ENCODE measurements at places on chromosomes 11 and 22.

DNA sequence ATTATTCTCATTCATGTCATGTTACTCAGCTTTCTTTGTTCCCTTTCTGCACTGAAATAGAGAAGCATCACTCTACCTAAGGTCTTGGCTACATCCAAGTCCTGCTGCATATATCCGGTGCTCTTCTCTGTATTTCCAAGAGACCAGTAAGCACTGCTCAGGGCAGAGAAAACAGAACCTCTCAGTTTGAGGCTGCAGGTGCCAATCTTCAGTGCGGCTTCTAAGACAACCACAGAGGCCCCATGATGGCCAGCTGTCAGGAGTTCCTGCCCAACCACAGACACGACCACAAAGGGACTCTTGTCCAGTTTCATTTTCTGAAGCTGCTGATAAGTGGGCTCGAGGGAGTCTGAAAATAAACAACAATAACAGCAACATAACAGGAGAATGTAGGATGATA, 378.4 kb upstream of the PITPNB start:
- DNase-seq, result no peak

DNA sequence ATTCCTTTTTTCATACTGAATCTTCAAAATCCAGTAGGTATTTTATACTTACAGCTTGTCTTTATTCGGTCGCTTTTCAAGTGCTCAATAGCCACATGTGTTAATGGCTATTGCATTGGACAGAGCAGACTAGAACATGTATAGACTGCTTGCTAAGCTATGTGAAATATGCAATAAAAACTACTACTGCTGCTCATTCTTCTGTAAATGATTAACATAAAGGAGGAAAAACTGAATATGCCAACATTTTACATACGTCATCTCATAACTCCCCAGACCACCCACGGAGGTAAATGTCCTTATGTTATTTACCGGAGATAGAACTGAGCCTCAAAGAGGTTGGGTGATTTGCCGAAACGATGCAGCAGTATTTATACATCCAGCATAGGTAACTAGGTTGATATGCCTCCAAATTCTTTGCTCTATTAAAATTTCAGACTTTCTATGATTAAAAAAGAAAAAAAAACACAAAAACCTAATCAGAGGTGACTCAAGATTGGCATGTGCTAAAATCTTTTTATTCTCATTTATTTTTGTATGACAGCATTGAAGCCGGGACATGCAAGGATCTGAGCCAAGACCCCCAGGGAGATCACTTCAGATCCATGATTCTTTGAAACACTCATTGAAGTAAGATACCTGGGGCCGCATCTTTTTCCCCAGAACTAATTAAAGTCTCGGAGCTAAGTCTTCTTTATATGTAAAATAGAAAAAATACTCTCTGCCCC, 78.5 kb upstream of the OR5AK2 start:
- no peak for DNase-seq

GRCh38 chr11:73154178-73154577, 12.1 kb upstream of the FCHSD2 start:
- DNase-seq, result no peak

GRCh38 chr11:11988099-11988651, 20.3 kb downstream of the DKK3 start:
- no peak for DNase-seq

DNA sequence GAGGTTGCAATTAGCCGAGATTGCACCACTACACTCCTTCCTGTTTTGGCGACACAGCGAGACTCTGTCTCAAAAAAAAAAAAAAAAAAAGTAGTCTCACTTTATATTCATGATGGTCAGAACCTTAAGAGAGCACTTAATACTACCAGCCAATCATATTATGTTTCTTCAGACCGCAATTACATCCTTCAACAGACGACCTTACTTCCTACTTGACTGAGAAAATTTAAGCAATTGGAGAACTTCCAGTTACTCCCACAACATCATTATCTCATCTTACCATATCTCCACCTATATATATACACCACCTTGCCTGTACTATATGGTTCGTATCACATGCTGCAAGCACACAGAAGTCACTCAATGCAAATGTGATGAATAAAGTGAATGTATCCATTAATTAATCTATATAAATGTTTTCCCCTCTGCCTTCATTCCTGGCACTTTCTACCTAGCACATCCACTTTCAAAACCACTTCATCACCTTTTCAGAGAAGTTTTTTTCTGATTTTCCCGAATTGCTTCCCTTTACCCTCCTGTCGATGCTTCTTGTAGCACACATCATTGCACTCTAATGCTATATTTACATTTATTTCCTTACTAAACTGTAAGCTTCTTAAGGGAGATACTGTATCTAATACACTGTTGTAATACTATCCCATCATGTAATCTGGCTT, 13.8 kb downstream of the ATP5MG start:
- no peak for DNase-seq

GRCh38 chr11:72309074-72309598, 65.2 kb upstream of the PHOX2A start:
- DNase-seq, result no peak

DNA sequence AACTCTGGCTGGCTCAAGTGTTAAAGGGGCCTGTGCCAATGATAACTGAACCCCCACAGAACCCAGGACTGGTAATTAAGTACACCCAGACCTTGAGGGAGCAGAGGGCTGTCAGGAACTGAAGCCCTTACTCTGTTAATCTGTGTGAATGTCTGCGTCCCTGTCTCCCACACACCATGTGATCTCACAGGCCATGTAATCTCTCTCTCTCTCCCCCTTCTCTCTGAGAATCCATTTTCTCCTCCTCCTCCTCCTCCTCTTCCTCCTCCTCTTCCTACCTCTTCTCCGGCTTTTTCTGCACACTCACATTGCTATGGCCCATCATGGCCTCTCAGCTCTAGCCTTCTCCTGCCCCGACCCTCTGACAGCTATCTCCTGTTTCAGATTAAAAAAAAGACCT, 14.6 kb upstream of the IRAG1 start:
- no peak for DNase-seq

DNA sequence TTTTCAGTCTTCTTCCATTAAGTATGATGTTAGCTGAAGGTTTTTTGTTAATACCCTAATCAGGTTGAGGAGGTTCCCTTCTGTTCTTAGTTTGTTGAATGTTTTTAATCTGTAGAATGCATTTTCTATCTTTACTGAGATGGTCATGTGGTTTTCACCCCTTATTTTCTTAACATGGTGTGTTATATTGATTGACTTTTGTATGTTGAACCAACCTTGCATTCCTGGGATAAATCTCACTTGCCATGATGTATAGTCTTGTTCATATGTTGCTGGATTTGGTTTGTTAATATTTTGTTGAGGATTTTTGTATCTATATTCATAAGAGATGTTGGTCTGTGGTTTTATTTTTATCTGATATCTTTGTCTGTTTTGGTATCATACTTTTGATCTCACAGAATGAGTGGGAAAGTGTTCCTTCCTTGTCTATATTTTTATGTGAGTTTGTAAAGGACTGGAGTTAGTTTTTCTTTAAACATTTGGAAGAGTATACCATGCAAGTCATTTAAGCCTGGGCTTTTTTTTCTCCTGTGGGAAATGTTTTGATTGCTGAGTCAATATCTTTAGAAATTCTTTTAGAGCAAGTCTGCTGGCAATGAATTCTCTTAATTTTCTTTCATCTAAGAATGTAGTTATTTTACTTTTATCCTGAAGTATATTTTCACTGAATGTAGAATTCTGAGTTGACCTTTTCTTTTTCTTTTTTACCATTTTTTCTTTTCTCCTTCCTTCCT, 5.5 kb upstream of the P4HA3 start:
- DNase-seq, result no peak

- no peak for DNase-seq
These were observed 38.7 kb downstream of the NARS2 start for GRCh38 chr11:78535920-78536319.

- no peak for DNase-seq
These were observed 224.5 kb upstream of the DDI1 start for GRCh38 chr11:103811870-103812455.

- DNase-seq, result peak; percentile 12
These were observed 425.9 kb downstream of the TMEM135 start for GRCh38 chr11:87463486-87464102.

DNA sequence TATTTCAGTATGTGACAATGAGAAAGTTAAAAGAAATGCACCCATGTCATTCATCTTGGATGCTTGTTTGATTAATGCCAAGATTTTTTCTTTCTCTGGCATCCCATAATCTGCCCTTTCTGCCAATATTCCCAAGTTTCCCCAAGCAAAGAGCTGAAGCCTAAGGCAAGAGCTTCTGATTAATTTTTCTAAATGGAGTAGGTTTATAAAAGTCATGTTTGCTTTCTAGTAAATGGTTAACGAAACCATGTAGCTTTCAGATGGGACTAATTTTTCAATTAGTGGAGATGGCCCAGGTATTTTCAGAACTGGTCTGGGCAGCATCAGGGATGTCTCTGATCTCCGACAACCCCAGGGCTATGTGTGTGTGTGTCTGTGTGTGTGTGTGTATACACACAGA, 55.3 kb downstream of the LRRC4C start:
- DNase-seq, result no peak

Measured in NCI-H1694 treated with DMSO at 0.1 percent for 48 hours (cell line).